ENCODE measurements at places on chromosomes 2 and 18.

DNA sequence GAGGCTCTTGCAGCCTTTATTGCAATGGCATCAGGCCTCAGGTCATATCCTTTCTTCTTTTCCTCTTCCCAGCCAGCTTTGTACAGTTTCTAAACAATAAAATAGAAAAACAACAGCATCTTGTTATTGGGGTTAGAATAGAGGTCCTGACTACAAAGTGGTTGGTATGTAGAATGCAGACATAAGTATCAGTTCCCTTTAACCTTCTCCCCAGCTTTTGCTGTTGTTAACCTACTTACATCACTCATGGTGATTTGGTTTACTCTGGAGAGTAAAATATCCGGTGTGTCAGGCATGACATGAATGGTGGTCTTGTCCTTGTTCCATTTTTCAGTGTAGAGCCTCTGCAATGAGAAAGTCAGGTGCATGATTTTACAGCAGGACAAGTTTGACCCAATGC lies 69.8 kb downstream of the NEB start:
- no peak for DNase-seq

DNA sequence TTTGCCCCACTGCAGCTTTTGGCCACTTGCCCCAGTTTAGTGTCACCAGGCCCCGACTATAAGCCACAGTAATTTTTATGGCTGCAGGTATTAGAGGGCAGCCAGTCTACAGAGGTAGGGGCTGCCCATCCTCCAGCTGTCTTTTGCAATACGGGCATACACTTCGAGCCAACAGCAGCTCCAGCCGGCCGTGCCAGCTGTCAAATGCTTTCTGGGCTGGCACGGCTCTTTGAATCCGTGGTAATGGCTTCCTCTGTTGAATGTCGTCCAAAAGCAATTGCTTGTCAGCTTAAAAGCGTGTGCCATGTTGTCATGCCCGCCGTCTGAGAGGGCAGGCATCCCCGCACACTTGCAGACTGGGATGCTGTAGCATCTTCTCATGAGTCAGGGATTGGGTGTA lies 41.3 kb downstream of the BCL2L11 start:
- no peak for DNase-seq

GRCh38 chr2:160205505-160205904 lies 5.4 kb upstream of the ITGB6 start:
- no peak for DNase-seq

- DNase-seq, result no peak
Measured at GRCh38 chr2:19748073-19748375, 153.8 kb downstream of the TTC32 start.

GRCh38 chr2:71894261-71894660 lies 253.4 kb downstream of the CYP26B1 start:
- no peak for DNase-seq

GRCh38 chr2:72562451-72563153 lies 263.2 kb downstream of the EXOC6B start:
- no peak for DNase-seq

GRCh38 chr2:195575016-195575415 lies 82.0 kb upstream of the SLC39A10 start:
- DNase-seq, result no peak

DNA sequence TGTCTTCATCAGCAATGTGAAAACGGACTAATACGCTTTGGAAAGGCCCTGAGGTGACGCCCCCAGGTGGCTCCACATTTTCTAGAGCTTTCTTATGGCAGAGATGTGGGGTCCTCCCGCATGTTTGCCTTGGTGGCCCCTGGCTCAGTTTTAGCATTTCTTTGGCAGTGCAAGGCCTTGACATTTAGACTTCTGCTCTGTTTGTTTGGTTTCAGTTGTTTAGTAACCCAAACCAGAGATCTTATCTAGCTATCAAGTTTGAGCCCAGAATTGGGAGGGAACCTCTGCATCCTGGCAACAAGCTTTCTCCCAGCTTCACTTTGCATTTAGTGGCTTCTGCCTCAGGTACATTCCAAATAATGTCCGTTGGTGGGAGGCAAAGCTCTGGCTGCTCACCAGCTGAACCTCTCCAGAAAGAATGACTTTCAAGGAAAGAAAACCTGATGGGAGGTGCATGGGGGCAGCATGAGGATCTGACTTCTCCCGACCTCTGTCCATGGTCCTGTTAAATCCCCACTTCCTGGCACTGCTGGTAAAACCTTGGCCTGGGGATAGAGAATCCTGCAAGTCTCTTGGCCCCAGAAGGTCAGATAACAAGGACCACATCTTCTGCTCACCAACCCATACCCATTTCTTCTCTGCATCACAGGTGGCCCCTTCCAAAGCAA lies 12.0 kb upstream of the MBP start:
- no peak for DNase-seq

GRCh38 chr2:68193144-68193543 lies 35.5 kb downstream of the PNO1 start:
- DNase-seq, result no peak

GRCh38 chr2:206533977-206534376 lies 90.6 kb downstream of the ADAM23 start:
- DNase-seq, result no peak

- no peak for DNase-seq
Measured at GRCh38 chr2:66582987-66583880, 148.3 kb downstream of the MEIS1 start.

DNA sequence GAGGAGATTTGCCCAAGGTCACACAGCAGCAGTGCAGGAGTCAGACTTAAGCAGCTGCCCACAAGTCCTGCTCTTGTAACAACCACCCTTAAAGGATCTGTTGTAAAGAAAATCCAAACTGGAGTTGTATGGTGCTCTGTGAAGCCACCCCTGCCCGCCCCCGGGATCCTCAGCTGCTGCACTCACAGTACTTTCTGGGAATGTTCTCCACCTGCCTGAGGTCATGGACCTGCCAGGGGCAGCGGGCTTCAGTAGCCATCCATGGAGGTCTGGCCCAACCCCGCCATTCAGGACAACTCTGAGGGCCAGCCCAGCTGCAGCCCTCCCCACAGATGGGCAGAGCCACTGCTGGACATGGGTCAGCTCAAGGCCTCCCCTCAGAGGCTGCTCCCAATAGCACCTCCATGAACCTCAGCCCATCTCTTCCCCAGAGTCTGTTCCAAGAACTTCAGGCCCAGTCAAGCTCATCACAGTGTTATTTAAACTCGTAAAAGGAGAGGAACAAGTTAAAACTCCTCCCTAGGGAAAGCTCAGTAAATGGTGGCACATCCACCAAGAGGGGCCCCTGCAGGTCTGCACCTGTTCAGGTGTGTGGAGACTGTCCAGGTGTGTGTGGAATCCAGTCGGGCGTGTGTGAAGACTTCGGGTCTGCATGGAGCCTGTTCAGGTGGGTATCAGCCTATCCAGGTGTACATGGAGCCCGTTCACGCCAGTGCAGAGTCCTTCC lies 39.4 kb upstream of the GPC1 start:
- DNase-seq, result no peak

- DNase-seq, result no peak
Measured at GRCh38 chr18:9321017-9321452, 13.5 kb upstream of the TWSG1 start.

GRCh38 chr2:46503686-46504085 lies 24.3 kb downstream of the TMEM247 start:
- no peak for DNase-seq

DNA sequence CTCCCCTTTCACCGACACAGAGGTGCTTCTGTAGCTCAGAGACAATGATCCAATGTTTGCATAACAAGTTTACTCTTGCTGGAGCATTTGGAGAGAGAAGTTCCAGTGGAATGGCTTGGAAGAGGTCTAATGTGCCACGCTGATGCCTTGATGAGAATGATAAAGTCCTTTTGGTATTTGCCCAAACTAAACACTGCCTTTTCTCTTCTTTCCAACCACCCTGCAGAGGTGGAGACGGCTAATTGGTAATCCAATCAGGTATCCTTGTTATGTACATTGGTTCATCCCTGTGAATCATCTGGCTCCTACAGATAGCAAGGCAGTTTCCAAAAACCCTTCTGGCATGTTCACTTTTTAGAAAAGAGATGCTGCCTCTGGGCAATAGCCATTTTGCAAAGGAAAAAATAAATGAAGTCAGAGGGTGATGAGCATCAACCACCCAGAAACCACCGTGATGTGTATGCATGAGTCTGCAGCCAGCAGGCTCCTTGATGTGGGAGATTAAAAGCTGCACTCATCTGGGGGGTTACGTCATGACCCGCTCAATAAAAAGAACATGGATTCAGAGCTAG lies 40.6 kb downstream of the KIAA2012 start:
- no peak for DNase-seq

DNA sequence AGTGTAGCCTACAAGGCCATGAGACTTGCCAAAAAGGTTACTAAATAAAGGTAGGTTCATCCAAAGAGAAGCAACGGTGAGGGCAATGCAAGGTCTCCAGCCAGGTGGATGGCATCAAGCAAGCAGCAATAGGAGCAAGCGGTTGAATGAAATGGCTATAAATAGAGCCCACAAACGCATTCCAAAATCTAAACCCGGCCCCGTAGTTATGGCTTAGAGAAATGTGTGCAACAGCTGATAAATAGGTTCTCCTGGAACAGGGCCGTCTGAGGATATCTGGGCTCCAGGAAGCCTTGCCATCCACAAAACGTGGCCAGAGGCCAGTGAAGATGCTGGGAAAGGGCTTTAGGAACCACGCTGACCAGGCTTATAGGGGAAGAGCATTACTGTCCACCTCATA lies 146.1 kb upstream of the PID1 start:
- no peak for DNase-seq

DNA sequence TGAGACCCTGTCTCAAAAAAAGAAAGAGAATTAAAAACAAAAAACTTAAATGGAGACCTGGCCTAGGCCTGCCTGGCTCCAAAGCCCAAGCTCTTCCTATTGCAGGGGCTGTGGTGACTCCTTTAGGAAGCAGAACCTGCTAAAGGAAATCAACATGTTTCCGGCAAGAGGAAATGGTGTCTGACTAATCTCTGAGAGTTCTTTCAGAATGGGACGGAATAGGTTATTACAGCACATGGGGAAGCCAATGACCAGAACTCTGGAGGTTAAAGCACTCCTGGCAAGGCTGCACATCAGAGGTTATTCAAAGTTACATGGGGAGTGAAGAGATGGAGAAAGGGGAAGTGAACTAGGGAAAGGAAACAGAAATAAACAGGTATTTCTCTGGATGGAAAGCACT lies 21.4 kb downstream of the KIF3C start:
- DNase-seq, result no peak

DNA sequence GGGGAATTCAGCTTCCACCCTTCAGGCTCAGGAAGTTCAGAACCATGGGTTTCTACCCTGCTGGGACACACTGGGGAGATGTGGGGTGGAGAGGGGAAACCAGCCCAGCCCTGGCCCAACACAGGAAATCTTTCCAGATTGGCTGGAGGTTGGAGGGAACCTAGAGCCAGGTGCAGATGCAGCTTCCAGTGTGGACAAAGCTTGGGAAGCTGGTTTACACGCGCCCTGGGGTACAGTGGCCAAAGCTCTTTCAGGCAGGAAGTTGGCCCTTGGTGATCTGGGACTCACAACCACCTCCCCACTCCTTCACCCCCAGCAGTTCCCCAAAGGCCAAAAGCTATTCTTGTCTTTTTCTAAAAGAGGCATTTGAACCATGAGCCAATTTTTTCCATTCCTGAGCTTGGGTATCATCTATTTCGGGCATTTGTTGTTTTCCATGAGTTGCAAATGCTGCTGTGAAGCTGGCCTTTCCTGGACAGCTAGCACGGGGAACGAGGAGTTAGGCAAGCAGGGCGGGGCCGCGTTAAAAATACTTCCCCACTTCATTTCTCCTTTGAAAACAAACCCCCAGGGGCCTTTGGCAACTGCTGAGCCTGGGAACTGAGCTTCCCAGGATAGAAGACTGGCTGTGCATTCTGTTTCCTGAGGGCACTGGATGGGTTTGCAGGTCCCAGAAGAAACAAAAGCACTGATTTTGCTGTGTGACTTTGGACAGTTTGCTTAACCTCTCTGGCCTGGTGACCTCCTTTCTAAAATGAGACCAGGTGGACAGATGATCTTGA lies 3.1 kb upstream of the ARID5A start:
- DNase-seq, result no peak

GRCh38 chr2:134238371-134238770 lies 15.5 kb upstream of the MGAT5 start:
- no peak for DNase-seq

DNA sequence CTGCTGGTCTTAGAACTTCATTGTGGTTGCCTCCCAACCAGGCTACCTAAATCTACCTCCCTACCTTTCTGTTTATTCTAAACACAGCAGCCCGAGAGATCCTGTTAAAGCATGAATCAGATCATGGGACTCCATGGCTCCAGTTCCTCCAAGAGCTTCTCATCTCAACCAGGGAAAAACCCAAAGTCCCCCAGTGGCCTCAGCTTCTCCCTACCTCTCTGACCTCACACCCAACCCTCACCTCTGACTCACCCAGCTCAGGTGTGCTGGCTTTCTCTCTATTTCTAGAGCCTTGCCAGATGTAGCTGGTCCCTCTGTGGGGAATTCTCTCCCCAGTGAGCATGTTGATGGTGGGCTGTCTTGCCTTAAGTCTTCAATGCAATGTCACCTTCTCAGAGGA lies 93.8 kb upstream of the COPS8 start:
- DNase-seq, result no peak

DNA sequence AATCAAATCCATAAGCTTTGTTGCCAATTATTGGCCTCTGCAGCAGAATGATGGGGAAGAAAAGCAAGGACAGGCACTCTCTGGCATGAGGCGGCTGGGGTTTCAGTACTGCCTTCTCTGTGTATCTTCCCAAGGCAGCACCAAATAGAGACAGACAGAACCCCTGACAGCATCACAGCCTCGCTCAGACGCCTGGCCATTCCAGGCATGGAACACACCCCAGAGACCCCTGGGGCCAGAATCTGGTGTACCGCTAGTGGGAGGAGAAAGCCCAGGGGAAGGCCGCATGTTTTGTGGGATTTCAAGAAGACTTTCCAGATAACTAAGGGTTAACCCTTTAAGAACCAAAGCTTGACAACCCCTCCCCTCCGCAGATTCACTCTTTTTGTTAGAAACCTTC lies 282.1 kb downstream of the EN1 start:
- DNase-seq, result no peak

GRCh38 chr2:179037807-179038206 lies 12.1 kb downstream of the CCDC141 start:
- DNase-seq, result no peak

- DNase-seq, result no peak
Measured at GRCh38 chr2:147430408-147430807, 414.4 kb upstream of the ACVR2A start.

- DNase-seq, result no peak
Measured at GRCh38 chr2:219418155-219419011, at the start of gene DES. Gene DES (plus strand): TSS chr2:219418377. CDS start chr2:219418463, 86 bp downstream.

- DNase-seq, result no peak
Measured at GRCh38 chr18:80129672-80130367, 20.8 kb downstream of the ADNP2 start.

DNA sequence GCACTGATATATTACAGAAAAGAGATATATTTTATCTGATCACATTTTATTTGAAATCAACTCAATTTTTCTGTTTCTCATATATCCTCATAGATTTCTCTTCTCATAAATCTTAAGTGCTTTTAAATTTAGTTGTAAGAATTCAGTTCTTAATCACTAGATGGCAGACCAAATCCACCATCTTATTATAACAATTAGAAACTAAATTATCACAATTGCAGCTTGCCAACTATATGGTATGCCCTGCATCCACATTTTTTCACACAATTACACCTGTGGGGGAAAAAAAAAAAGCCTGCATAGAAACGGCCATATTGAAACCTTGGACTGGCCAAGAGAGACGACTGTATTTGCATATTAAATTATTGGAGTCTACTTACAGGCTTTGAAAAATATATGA lies 64.4 kb downstream of the COL5A2 start:
- no peak for DNase-seq

GRCh38 chr2:2332381-2332780 lies 1.3 kb upstream of the MYT1L start:
- no peak for DNase-seq

GRCh38 chr2:54573537-54573919 lies 117.4 kb downstream of the SPTBN1 start:
- DNase-seq, result no peak

- DNase-seq, result no peak
Measured at GRCh38 chr2:24820598-24821432, 27.6 kb downstream of the CENPO start.
